ENCODE measurements at places on chromosomes 11 and 22.
A peak's percentile ranks its signal among the peaks of the same experiment; 100 is the strongest.

- DNase-seq: no peak
Observed at GRCh38 chr11:82750643-82751139, 17.0 kb upstream of the FAM181B start.

DNA sequence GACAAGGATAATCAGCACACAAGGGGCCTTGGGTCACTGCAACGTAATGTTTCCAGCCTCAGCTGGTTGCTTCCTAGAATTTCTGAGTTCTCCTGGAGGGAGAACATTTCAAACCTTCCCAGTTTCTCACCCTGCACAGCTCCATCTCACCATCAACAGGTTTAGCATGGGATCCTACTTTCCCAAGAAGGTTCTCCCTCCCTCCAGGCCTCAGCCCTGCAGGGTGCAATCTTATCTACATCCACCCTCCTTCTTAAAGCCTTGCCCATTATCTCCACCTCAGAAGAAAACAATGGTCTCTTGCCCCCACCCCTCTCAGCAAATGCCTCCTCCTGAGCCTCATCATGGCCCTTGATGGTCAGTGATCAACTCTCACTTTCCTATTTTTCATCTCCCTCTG lies 23.6 kb downstream of the CADM1 start:
- DNase-seq: no peak

- no peak for DNase-seq
Observed at GRCh38 chr11:25860677-25861450, 471.1 kb upstream of the ANO3 start.

- no peak for DNase-seq
Observed at GRCh38 chr22:25282346-25282670, 62.9 kb downstream of the CRYBB2 start.

DNA sequence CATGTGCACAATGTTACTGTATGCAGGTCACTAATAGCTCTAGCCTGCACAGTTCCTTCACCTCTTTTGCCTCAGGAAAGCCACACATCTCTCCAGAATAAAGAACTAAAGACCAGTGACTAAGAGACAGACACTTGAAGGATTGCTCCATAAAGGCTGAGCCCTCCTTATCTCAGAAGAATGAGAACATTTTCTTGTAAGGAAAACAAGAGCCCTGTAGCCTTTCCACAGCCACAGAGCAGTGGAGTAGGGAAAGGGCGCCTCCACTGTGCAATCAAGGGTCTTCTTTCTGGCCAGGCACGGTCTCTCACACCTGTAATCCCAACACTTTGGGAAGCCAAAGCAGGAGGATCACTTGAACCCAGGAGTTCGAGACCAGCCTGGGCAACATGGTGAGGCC lies 202.6 kb upstream of the TMEM45B start:
- DNase-seq: no peak

DNA sequence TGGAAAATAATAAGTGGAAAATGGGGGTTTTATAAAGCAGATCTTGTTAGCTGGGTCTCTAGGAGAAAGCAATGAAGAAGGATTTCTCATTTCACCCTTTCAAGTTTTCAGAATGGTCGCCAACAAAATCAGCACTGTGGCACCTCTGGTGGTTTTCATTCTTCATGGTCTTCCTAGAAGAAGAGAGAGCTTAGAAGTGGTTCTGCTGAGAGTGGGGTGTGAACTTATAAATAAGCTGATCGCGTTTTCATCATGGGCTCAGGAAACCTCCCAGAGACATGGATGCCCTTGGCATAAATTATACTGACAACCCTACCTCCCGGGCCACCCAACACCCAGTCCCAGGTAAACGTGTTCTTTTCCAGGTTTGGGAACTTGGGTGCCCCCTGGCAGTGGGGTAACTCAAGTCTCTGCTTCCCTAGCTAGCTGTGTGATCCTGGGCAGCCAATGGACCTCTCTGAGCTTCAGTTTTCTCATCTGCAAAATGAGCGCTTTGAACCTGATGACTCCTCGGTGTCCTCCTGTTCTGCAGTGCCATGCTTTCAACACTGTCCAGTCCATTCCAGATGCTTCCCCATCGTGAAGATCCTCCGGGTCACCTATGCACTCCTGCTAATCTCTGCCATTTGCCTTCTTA lies 72.6 kb upstream of the GRAMD1B start:
- DNase-seq: no peak

DNA sequence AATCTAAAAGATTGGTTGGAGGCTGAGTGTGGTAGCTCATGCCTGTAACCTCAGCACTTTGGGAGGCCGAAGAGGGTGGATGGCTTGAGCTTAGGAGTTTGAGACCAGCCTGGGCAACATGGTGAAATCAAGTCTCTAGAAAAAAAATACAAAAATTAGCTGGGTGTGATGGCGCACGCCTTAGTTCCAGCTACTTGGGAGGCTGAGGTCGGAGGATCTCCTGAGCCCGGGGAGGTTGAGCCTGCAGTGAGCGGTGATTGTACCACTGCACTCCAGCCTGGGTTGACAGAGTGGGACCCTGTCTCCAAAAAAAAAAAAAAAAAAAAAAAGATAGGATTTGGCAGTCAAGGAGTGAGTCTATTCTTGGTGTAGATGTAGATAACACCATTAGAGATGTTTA lies 10.6 kb downstream of the FOLR1 start:
- DNase-seq: no peak

GRCh38 chr11:288478-289397 lies at the start of gene PGGHG:
Gene PGGHG, plus strand, starts transcription at chr11:289126. Its CDS starts 691 bp downstream, at chr11:289817.
- no peak for DNase-seq

GRCh38 chr11:111770581-111771134 lies 4.5 kb upstream of the PPP2R1B start:
- peak; percentile 23 for DNase-seq

GRCh38 chr11:63937713-63938478 lies 906 bp upstream of the NAA40 start:
- DNase-seq: no peak

- no peak for DNase-seq
Observed at GRCh38 chr11:7418061-7418460, 67.2 kb upstream of the OLFML1 start.

- no peak for DNase-seq
Observed at GRCh38 chr22:44185237-44186120, 4.8 kb downstream of the PARVG start.

DNA sequence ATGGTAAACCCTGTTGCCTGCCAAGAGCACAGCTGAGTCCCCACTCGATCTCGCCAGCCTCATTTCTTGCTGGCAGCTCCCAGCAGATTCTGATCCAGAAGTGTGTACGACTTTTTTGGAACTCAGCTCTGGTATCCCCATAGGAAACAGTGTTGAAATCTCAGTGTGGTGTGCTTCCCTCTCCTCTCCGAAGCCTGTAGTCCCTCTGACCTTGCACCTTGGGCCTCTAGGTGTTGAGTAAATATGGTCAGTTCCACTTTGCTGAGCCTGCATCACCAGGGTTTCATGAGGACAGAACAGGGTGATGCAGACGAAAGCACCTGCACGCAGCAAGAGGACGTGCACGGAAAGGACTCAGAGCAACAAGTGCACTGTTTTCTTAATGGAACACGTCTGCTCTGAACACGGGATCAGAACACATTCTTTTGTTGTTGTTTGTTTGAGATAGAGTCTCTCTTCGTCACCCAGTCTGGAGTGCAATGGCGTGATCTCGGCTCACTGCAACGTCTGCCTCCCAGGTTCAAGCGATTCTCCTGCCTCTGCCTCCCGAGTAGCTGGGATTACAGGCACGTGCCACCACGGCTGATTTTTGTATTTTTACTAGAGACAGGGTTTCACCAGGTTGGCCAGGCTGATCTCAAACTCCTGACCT lies 3.8 kb upstream of the CPT1A start:
- no peak for DNase-seq

DNA sequence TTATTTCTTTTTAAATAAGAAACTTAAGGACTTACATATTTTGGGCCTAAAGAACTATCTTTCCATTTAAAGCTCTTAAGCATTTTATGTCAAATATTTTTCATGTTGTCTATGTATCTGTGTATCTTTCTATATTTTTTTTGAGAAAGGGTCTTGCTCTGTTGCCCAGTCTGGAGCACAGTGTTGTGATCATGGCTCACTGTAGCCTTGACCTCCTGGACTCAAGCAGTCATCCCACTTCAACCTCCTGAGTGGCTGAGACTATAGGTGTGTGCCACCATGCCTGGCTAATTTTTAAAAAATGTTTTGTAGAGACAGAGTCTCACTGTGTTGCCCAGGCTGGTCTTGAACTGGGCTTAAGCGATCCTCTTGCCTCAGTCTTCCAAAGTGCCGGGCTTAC lies 8.0 kb downstream of the STT3A start:
- DNase-seq: no peak

DNA sequence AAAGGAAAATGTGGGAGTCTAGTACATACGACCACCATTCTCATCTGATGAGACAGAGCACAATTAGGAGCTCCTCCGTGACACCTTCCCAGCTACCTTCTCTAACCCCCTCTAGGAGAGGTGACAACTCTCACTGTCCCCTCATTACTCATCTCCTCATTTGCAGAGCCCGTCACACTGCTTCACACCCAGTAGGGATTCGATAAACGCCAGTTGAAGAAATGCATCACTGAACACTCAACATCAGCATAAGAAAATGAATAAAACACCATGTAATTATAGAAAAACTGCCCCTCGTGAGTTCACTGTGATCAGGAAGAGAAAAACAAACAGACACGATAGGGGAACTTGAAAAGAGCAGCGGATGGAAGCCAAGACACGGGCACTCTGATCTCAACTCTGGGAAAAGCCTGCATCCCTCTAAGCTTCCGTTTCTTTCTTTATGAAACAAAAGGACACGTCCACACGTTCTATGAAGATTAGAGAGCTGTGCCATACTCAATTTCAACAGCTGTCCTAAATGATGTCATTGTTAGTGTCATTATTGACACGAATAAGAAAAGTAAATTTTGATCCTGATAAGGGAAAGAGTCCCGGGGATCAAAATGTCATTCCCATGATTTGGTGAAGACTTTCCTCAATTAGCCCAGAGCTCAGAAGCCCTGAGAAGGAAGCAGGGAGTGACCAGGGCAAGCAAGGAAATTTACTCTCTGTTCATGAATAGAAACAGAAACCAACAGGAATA lies 356.9 kb downstream of the LARGE1 start:
- no peak for DNase-seq

GRCh38 chr11:91997226-91997625 lies 227.4 kb upstream of the FAT3 start:
- DNase-seq: no peak

DNA sequence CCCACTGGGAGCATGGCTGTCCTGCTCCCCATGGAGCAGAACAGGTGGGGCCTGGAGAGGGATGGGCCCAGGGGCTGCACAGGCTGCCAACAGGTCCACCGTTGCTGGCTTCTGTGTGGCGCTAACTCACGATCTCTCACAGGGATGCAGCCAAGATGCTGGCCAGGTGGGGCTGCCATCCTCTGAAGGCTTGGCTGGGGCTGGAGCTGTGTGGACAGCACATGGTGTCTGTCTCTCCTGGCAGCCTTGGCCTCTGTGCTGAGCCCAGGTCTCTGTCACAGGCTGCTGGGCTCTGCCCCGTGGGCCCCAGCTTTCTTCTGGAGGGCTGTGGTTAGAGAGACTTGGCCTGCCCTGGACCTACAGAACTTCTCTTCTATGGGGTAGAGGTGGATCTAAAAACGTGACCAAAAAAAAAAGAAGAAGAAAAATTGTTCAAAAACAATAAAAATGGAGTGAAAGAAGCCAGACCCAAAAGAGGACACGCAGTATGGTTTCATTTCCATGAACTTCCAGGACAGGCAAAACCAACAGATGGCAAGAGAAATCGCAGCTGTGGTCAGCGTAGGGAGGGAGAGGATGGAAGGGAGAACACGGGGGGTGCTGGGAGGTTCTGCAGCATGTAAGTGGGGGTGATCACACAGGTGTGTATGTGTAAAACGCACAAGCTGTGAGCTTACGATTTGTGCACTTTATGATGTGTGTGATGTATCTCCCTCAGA lies 12.2 kb downstream of the PARVG start:
- no peak for DNase-seq

- peak; percentile 87 for DNase-seq
Observed at GRCh38 chr11:18748766-18749365, 22.9 kb upstream of the IGSF22 start.

GRCh38 chr11:83132191-83132590 lies 24.7 kb upstream of the PCF11 start:
- DNase-seq: no peak

DNA sequence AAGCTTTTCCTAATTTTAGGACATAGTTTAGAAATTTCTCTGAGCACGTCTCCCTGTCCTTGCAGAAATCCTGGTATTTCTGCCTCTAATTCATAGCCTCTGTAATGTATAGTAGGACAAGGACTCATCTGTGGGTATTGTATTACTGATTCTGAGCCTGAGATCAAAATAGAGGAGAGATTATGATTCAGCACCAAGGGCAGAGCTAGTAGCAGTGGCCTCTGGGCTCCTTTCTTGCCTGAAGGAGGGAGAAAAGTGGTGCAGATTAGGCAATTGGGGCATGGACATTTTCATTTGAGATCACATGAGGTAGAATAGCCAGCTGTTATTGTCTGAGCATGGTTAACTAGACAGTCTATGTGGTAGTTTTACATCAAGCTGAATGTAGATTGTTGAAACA lies 2.8 kb downstream of the MADD start:
- no peak for DNase-seq

- no peak for DNase-seq
Observed at GRCh38 chr11:104462341-104462740, 298.4 kb upstream of the PDGFD start.

- no peak for DNase-seq
Observed at GRCh38 chr22:25716637-25717036, 25.4 kb upstream of the MYO18B start.

DNA sequence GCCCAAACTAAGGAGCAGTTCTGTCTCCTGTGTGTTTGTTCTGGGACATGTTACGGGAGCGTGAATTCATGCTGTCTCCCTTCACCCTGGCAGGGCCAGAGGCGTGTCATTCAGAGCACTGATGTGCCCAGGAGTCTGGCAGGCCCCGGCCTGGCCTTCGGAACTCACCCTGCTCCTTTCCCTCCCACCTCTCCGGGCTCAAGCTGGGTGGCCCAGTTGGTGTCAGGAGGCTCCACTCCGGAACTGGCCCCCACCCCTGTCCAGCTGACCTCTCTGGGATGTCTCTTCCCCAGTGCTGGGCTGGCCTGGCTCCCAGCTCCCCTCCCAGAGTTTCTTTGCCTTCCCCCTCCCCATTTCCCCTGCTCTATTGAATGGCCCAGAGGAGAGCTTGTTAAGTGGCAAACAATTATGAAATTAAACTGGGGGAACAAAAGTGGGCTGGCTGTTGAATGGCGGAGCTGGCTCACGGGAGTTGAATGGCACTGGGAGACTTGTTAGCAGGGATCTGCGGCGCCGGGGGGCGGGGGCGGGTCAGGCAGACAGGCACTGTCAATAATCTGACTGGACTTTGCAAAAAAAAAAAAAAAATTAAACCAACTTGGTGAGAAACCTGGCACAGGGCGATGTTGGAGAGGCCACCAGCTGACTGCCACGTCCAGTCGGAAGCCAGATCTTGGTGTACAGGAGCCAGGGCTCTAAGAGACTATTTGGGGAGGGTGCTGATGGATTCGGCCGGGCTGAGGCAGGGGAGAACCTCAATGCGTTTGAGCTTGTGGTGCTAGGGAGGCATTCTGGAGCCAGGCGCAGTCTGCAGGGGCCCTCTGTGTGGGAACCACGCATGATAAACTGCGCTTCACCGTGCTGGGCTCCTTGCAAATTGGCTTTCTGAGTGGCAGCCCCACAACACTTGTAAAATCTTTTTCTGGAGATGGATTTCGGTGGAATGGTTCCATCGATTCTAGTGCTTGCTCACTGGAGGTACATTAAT lies 1.3 kb downstream of the MPPED1 start:
- no peak for DNase-seq

Measured in caudate nucleus (tissue), 63 donors.